ENCODE measurements at places on chromosomes 12 and 14. TPM values are rescaled to one million over a fixed set of nuclear protein-coding genes. Genes with fewer than 3 reads are reported as not detected.

- DNase-seq, result no peak
Observed at GRCh38 chr12:6097411-6097810, 27.1 kb downstream of the VWF start.

DNA sequence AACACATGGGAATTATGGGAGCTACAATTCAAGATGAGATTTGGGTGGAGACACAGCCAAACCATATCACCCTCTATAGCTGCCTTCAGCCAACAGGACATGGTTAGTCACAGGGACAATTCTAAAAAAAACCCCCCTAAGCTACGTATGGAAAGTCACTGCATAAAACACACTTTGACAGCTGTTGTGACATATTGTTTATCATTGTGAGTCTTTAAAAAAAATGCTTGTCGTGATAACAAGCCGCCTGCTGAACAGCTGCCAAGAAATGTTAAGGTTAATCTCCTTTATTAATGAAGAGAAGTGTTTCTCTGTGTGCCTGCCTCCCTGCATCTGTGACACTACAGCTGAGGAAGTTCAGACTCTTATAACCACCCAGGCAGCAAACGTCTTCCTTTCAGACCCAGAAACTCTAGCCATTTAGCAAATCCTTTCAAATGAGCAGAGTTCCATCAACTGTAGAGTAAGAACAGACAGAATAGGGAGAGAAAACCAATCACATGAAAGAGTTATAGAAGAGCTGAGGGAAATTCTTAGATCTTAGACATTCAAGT lies 1459.6 kb upstream of the TMEM132C start:
- no peak for DNase-seq

- no peak for DNase-seq
Observed at GRCh38 chr12:130956456-130957303, 3.0 kb downstream of the ADGRD1 start.

- DNase-seq, result peak; percentile 62
Observed at GRCh38 chr12:34605955-34606748, 583.9 kb downstream of the ALG10 start.

- DNase-seq, result no peak
Observed at GRCh38 chr14:34020014-34020413, 69.1 kb upstream of the EGLN3 start.

GRCh38 chr12:38373784-38374183 lies 57.2 kb downstream of the ALG10B start:
- DNase-seq, result no peak

- DNase-seq, result peak; percentile 93
Observed at GRCh38 chr12:131830335-131830913, 2.2 kb downstream of the MMP17 start.

- DNase-seq, result no peak
Observed at GRCh38 chr12:131473741-131474709, 236.9 kb upstream of the SFSWAP start.

DNA sequence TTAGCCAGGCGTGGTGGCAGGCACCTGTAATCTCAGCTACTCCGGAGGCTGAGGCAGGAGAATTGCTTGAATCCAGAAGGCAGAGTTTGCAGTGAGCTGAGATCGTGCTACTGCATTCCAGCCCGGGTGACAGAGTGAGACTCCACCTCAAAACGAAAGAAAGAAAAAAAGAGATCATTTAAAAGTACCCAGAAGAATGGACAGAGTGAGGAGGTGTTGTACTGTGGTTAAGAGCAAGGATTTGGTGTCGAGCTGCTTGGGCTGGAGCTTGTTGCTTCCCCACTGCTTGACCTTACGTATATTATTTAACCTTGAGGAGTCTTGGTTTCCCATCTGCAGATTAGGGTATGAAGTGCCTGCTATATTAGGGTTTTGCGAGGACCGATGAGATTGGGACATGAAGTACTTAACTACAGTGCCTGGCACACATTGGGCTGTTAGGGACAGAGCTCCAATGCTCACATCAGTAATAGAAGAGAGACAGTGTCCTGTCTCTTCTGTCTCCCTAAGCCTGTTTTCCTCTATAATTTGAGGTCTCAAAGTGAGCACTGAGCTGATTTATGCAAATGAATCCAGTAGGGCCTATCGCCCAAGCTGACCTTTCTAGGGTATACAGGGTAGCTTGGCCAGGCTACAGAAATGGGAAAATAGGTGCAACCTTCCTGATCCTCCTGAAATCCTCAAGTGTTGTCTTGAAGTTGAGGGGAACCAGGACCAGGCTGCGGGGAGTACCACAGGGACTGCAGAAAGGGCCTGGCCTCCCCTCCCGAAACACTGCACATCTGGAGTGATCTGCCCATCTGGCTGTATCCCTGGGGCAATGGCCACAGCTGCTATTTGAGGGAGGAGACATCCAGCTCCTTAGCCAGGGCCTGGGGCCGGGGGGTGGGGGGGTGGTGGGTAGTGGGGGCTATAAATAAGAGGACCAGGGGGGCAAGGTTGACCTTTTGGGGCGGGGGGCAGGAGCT lies 8.6 kb upstream of the HDAC7 start:
- peak; percentile 50 for DNase-seq

DNA sequence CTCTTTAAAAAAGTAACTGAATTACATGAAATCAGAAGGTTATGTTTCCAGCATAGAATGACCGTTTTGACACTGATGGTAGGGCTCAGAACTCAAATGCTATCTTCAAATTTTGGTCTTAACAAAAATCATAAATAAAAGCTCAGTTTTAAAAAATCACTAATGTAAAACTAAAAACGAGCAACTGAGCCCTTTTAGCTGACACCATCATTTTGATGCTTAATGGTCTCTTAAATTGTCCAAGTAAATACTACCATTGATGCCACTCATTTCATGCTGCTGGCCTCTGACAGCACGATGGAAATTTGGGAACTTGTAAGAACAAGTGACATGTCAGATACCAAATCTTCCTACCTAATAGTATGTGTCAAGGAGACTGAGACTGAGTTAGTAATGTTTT lies 205.0 kb downstream of the AKAP6 start:
- DNase-seq, result no peak

- peak; percentile 57 for DNase-seq
Observed at GRCh38 chr12:57822392-57823130, 4.0 kb upstream of the AVIL start.

Gene TMEM132C
- not detected for total RNA-seq

Gene TAC3
- total RNA-seq, result not detected

DNA sequence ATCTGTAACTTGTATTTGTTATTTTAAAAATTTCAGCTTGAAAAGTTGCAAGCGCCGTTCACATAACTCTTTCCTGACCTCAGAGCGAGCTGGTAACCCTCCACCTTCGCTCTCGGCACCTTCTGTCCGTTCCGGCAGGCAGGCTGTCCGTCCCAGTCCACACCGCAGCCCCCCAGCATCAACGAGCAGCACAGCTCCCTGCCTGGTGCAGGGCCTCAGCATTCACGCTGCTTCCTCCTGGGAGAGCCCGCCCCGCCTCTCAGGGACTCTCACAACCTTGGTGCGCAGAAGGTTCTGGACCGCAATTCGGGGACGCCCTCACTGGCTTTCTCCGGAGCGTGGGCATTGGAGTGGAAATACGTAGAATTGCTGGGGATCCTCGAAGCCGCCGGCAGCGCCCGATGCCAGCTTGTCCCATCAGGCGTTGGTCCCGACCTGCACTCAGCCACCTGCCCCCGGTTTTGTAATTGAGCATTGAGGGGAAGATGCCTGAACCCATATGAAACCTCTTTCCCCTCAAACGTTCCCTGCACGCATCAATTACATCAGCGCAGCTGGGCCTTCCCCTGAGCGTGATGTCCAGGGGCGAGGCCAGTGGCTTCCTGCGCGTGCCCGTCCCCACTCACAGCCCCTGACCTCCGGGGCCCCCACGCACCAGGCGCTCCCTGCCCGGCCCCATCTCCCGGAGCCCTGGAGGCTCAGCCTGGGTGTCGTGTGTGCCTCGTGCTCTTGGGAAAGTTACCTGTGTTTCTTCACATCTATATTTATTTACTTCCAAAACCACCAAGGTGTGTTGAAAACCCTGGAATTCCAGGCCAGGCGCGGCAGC lies 19.1 kb downstream of the LRCOL1 start:
- DNase-seq, result no peak

DNA sequence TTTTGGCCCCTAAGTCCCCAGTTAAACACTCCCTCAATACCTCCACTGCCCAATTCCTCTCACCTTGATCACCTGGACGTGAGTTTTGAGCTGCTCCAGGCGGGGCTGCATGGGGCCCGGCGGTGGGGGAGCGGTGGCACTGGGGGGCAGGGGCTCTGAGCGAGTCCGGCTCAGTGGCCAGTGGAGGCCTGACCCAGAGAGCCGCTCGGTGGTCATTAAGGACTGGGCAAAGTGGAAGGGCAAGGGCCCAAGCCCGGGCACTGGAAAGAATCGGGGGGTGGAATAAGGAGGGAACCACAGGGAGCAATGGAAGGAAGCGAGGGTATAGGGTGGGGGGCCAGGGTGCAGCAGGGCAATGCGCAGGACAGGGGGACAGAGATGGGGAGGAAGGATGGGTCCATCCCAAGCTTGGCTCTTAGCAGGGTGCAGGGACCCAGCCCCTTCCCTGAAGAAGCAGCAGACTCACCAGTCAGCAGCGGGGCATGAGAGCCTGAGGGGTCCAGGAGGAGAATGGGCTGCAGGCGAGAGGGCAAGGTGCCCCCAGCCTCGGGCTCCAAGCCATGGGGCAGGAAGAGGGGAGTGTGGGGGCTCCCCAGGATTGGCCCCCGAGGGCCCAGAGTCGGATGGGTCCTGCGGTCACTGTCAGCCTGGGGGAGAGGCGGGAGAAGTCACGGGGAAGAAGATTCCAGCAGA lies 22.2 kb downstream of the SLC48A1 start:
- DNase-seq, result no peak

Gene SETD3
- total RNA-seq, result 54.5 TPM

- no peak for DNase-seq
Observed at GRCh38 chr14:103558071-103558882, 4.2 kb downstream of the BAG5 start.

- no peak for DNase-seq
Observed at GRCh38 chr12:4288296-4289131, 15.0 kb downstream of the CCND2 start.

GRCh38 chr12:28088566-28089272 lies 101.5 kb upstream of the CCDC91 start:
- DNase-seq, result no peak

DNA sequence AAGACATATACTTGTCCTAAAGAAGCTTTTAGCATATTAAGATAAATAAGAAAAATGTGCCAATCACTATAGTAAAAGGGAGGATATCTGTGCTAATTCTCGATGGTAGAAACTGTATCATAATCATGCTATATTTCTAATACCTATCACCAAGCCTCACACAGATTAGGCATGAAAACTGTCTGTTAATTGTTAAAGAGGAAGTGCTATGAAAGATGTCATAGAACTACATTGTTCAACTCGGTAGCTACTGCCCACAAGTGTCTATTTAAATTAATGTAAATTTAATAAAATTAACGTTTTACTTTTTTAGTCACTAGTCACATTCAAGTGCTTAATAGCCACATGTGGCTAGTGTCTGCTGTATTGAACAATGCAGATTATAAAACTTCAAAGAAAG lies 77.5 kb upstream of the KICS2 start:
- DNase-seq, result no peak

DNA sequence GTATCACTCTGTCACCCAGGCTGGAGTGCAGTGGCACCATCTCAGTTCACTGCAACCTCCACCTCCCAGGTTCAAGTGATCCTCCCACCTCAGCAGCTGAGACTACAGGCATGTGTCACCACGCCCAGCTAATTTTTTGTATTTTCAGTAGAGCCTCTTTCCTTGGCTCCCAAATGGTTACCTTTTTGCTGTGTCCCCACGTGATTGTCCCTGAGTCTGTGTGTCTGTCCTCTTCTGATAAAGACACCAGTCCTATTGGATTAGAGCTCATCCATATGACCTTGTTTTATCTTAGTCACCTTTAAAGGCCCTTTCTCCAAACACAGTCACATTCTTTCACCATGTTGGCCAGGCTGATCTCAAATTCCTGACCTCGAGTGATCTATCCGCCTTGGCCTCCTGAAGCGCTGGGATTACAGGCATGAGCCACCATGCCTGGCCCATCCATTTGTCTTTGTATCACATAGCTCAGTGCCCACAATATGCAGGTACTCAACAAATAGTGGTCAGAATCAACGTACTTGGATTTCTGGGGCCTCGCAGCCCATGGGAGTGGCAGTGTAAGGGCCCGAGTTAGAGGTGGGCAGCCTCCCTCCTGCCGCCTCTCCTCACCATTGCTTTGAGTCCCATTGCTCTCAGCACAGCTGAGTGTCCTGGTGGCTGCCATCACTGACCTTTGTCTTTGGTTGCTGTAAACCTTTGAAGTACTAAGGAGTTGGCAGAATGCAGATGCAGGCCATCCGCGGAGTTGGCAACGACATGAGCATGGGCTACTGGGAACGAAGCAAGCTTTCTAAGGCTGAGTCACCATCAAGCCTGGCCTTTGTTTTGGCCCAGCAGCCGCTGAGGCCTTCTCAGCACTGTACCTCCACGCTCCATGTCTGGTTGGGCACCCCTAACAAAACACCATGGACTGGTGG lies 9.3 kb downstream of the TPCN1 start:
- no peak for DNase-seq

- DNase-seq, result no peak
Observed at GRCh38 chr12:7304456-7304855, 584 bp downstream of the ACSM4 start.

DNA sequence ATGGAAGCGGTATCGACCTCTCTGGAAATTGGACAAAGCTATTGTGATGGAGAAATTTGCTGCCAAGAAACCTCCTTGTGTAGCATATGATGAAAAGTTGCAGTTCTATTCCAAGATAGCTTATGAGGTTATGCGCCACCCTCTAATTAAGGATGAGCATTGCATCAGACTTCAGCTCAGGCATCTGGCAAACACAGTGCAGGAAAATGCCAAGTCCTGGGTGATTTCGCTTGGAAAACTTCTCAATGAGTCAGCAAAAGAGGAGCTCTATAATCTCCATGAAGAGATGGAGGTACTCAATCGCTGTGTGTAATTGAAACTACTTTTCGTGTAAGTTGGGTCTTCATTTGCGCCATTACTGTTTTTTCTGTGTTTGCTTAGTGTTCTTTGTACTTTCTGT lies 51.2 kb downstream of the DNAH10 start:
- DNase-seq, result no peak

- DNase-seq, result no peak
Observed at GRCh38 chr12:19884021-19884492, 444.8 kb downstream of the AEBP2 start.

- DNase-seq, result no peak
Observed at GRCh38 chr14:84704601-84705000, 825.3 kb upstream of the FLRT2 start.

Gene VRTN
- total RNA-seq, result not detected

- DNase-seq, result no peak
Observed at GRCh38 chr14:38524636-38525509, 269.0 kb upstream of the CLEC14A start.

Gene GPRC5D
- not detected for total RNA-seq

Gene GLIPR1L2
- total RNA-seq, result 0.44 TPM

Gene EIF2S3B
- total RNA-seq, result 0.56 TPM

- no peak for DNase-seq
Observed at GRCh38 chr12:75995691-75996090, 35.9 kb downstream of the PHLDA1 start.

DNA sequence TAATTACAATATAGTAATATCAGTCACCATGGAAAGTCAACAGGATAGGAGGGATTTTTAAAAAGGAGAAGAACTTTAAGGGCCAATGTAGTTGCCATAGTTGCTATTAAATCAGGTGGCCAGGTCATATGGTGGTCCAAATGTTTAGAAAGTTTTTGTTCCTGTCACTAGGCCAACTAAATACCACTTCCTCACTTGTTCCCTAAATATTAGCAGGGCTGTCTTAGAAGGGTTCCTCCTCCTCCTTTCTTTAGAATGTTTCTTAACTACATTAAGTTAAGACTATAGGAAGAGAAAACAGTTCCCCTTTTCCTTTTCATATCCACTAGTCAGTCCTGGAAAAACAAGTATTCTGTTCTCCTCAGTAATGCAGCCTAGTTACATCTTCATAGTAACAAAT lies 50.3 kb downstream of the MON2 start:
- no peak for DNase-seq

Measured in chondrocyte (in vitro differentiated cells).